Stimulated activated CD4-positive, alpha-beta T cell treated with anti-CD3 and anti-CD28 coated beads, TNF-alpha, amount 100 ng/mL, for 24 hours (primary cell): ENCODE measurements at places on chromosomes 2 and 18.

- DNase-seq, result no peak
Observed at GRCh38 chr2:181129364-181130056, 149.1 kb downstream of the UBE2E3 start.

DNA sequence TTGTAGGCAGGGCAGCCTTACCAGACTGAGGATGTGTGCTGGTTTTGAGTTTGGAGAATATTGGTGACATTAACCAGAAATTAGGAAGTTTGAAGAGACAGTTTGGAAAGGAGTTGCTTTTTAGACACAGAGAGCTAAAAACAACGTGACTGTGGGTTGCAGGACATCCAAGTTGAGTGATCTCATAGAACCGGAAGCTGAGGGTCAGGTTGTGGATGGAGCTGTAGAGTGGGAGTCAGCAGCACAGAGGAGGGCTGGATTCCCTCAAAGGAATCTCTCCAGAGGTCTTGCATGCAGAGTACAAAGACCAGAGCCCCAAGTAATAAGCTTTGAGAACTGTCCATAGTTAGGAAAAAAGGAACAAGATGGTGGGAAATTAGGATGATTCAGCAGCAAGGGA is 9.3 kb downstream of the MAPRE3 start:
- no peak for DNase-seq

GRCh38 chr2:240503375-240503774 is 54.4 kb downstream of the ANKMY1 start:
- DNase-seq, result no peak

DNA sequence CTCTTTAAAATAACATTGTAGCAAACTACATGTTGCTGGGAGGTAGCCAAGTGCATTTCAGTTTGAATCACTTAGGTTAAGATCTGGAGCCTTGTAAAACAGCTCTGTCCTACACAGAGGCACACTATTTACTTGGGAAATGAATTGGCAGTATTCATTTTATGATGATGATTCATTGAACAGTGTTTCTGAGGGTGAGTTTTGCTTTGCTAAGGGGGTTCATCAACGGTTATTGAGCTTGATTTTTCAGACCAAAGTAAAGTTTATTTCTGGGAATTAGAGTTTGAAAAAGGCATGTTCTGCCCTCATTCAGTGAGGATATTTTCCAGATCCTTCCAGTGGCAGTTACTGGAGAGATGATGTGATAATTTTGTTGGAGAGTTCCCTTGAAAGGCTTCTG is 55.6 kb downstream of the CCDC85A start:
- DNase-seq, result no peak

DNA sequence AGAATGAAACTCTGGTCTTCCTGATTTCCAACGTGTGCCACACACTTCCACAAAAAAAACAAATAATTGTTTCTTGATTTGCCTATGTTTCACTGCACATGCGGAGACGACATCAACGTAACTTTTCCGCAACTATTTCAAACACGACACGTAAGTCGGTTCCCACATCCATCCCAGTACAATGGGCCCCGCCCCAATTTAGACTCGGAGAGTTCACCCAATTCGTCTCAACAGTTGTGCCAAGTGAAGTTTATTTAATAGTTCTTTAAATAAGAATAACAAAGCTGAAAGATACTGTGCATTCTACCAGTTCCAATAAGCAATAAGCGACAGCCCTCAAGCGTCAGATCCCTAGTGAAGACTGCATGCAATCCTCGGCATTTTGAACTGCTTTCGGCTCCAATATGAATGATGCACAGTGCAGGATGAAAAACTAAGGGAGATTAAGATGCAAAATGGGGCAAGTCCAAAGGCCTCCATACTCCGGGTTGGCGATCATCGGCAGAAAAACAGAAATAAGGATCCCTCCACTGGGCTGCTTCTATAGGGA is 664 bp downstream of the CCT4 start:
- DNase-seq, result no peak

GRCh38 chr18:12921178-12921577 is 26.6 kb upstream of the SEH1L start:
- DNase-seq, result no peak

DNA sequence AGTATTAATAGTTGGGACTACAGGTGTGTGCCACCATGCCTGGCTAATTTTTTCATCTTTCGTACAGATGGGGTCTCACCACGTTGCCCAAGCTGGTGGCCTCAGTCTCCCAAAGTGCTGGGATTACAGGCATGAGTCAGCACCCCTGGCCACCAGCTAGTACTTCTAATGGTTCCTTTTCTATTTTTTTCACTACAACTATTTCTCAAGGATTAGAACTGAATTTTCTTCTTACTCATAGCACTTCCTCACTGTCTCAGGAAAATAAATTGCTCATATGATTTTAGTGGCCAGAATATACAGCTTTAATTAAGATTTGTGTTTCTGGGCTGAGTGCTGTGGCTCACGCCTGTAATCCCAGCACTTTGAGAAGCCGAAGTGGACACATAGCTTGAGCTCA is 43.2 kb upstream of the SOS1 start:
- DNase-seq, result no peak

DNA sequence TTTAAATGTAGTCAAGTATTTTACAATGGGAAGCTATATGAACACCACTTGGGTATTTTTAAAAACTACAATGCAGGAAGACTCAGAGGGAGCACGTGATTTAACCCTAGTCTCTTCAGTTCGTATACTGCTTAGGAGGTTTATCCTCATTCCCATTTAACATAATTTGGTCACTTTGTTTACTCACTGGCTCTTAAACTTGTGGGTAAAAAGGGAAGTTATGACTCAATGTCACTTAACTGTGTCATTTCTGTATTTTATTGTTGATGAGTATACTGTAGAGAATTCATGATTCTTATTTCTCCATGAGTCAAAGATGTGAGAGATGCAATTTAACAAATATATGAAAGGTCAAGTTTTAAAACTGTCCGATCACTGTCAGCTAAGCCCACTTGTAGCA is 48.2 kb downstream of the SLC66A3 start:
- no peak for DNase-seq

DNA sequence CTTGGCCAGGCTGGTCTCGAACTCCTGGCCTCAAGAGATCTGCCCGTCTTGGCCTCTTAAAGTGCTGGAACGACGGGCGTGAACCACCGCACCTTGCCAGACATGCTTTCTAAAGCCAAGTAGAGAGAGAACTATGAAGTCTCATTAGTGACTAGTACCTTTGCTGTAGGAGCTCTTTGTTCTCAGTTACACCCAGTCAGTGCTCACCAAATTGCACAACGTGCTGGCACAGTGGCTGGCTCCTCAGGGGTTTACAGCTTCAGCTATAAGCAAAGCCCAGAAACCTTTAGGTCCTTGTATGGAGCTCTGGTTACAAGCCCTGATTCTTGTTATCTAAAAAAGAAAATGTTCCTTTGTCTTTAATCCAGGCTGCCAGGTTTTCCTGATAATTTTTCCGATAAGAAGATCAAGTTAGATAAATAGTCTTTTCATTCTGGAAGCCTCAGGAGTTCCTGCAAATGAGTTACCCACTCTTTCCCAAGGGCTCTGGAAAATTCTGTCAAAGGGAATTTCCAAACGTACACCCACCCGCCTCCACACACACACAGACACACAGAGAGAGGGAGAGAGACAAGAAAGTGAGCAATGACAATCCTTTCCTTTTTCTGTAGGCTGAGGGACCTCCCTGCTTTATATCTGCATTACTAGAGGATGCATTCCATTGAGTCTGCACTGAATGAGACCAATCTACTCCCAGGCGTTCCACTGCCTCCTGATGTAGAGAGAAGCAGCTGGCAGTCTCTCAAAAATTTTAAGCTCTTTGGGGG is 100.2 kb upstream of the CSRNP3 start:
- DNase-seq, result no peak

DNA sequence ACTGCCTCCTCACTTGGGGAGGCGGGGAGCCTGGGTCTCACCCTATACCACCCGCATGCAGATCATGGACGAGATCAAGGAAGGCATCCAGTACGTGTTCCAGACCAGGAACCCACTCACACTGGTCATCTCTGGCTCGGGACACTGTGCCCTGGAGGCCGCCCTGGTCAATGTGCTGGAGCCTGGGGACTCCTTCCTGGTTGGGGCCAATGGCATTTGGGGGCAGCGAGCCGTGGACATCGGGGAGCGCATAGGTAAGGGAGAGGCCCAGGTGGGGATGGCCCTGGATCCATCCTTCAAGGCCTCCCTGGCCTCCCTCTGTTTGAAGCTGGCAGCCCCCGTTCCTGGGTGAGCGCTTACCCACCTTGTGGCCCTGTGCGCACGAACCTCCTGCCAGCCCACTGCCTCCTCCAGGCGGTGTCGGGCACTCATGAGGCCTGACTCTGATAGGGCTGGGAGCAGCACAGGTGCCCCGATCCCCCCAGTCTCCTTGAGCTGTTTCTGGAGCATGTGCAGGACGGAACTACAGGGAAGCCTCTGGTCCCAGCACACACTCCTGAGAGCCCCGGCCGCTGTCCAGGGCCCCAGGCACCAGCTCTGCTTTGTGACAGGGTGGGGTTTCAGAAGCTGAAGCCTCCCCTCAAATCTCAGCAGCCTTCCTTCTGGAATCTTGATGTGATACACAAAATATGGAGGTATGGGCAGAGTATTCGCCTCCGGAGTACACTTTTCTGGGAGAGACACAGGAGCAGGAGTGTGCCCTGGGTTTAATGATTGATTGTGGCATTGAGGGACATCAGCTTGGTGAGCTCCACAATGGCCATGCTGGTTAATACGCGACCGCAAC is 708 bp downstream of the AGXT start:
- no peak for DNase-seq

GRCh38 chr2:201242571-201243277 is 17.6 kb upstream of the CASP8 start:
- no peak for DNase-seq

- DNase-seq, result no peak
Observed at GRCh38 chr2:66984864-66985263, 412.3 kb upstream of the ETAA1 start.

DNA sequence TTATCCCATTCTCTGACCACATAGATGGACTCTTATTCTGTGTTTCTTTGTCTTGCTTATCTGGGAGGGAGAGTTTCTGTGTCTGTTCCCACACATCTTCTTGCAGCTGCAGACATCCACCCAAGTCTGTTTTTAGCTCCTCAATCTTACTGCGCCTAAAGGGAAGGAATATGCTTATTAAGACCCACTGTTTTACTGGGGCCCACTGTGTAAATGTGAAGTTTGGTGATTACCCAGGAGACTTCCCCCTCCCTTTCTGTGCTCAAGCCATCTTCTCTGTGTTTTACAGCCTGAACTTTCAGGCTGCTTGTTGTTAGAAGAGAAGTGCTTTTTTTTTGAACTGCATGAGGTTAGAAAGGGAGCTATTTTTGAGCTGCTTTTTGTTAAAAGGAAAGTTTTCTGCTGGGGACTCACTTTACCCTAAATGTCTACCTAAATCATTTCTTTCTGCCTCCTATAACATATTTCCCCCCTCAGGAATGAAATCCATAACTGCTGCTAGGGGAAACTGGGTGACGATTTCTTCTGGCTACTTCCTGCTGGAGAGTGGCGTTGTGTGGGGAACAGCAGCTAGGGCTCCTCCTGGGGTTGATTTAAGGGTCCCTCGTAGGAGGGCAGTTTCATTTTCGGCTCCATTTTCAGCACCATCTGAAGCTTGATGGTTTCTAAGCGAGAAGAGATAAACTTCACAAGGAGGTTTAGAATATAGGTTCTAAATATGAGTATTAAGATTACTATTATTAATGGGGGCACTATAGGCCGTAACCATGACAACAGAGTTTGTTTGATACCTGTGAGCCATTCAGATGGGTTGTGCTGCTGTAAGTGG is 39.5 kb upstream of the GMCL1 start:
- no peak for DNase-seq

DNA sequence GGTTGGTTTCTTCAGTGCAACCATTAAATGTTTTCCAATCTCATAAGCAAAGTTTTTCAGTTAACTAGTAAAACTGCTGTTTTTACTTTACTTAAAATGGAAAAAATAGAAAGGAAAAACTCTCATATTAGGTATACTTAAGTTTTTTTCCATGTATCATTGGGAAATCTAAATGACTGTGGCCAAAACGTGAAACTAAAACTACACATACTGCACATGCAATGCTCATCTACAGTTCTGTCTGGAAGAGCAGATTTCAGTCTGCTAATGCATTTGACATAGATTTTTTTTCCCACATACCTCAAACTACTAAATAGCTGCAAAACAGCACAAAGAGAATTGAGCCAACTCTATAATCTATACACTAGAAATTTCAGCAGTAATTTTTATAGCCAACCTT is 62.6 kb downstream of the COL5A2 start:
- no peak for DNase-seq

DNA sequence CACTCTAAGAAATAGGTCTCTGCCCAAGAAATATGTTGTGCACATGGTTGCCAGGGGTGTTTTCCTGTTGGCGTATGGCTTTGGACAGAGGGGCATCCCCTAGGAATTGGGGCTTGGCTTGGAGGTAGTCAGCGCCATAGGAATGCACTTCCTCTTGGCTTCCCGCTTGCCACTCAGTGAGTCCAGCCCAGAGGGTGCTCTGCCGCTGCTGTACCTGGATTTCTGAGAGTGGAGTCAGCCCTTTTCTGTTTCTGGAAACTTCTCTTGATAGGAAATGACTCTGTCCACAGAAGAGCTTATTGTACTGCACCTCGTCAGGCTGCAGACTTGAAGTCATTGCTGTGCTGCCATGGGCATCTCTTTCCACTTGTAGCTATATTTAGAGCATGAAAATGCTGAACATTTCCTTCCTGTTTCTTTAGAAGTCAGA is 116.7 kb upstream of the MGAT5 start:
- no peak for DNase-seq

DNA sequence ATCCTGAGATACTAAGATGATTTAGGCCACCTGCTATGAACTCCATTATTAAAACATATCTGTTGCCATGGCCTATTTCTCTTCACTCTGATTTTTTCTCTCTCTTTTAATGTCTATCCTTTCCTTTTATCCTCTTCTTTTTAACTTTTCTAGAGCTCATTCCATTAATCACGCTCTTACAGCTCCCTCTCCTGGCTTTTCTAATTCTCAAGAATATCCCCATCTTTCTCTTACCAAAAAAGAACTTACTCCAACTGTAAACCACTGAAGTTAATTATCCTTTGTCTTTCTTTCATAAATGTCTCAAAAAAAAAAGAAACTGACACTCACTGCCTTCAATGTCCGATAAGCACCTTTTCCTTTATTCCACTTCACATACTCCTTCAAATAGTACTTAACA is 7.9 kb downstream of the PPP3R1 start:
- DNase-seq, result no peak
